ENCODE measurements at places on chromosomes 4 and X.

DNA sequence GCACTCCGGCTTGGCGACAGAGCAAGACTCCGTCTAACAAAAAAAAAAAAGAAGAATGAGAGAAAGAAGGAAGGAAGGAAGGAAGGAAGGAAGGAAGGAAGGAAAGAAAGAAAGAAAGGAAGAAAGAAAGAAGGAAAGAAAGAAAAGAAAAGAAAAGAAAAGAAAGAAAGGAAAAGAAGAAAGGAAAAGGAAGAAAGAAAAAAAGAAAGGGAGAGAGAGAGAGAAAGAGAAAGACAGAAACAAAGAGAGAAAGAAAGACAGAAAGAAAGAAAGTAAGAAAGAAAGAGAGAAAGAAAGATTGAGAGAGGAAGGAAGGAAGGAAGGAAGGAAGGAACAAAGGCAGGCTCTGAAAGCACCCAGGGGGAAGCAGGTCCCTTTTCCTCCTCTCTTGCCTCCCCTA is 336.6 kb upstream of the GATB start:
- DNase-seq: no peak

DNA sequence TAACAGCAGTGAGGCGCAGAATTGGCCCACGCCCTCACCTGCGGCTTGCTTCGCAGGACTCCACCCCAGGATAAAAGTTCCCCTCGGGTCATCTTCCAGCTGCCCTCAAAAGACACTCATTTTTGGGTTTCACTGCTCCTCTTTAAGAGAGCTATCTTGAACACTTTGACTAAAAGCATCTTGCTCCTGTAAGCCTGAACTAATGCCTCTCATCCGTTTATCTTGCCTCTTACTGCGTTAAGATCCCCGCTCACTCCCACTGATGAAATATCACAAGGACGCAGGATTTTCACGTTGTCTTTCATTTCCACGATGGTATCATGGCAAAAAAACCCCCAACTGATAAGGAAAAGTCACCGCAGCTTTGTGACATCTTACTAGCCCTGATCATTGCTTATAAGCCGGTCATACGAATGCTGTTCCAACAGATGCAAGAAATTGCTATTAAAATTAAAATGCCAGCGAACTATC is 591 bp upstream of the ACSL4 start:
- no peak for DNase-seq

GRCh38 chr4:121221608-121222007 is 57.5 kb upstream of the TNIP3 start:
- no peak for DNase-seq

GRCh38 chr4:6894528-6895498 is 14.8 kb upstream of the TBC1D14 start:
- no peak for DNase-seq

- no peak for DNase-seq
Measured at GRCh38 chr4:54575919-54576318, 81.8 kb upstream of the KIT start.

GRCh38 chr4:152713951-152714705 is 34.3 kb upstream of the TMEM154 start:
- DNase-seq: no peak

DNA sequence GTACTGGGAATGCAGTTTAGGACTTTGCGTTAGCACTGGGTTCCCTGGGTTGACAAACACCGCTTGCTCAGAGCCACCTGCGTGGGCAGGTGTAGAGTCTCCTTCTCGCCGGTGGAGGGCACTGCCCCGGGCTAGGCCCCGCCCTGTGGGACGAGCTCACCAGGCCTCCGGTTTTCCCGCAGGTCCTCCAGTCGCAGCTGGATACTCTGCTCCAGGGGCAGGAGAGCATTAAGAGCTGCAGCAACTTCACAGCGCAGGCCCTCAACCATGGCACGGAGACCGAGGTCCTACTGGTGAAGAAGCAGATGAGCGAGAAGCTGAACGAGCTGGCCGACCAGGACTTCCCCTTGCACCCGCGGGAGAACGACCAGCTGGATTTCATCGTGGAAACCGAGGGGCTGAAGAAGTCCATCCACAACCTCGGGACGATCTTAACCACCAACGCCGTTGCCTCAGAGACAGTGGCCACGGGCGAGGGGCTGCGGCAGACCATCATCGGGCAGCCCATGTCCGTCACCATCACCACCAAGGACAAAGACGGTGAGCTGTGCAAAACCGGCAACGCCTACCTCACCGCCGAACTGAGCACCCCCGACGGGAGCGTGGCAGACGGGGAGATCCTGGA is 49.2 kb upstream of the MND1 start:
- no peak for DNase-seq

- DNase-seq: no peak
Measured at GRCh38 chrX:154022108-154022507, 2.4 kb upstream of the IRAK1 start.

DNA sequence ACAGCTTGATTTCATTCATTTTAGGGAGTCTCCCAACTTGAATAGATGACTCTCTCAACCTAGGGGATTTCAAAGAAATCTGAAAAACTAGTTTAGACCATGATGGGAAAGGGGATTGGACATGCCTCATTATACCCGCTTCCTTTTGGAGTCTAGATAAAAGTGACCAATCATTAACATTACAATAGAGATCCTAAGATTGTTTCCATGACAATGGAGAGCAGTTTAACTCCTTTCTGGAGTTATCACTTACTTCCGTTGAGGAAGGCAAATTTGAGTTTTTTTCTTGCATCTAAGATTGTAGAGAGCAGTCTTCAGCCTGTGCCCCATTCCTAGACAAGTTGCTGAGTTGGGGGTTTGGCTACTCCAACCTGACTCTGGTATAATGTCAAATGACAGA is 11.4 kb upstream of the IL15 start:
- DNase-seq: no peak

GRCh38 chrX:64152857-64153256 is 52.7 kb downstream of the AMER1 start:
- DNase-seq: no peak

- no peak for DNase-seq
Measured at GRCh38 chrX:15524417-15524816, 23.8 kb downstream of the BMX start.

- no peak for DNase-seq
Measured at GRCh38 chr4:16909281-16909680, 10.8 kb upstream of the LDB2 start.

- no peak for DNase-seq
Measured at GRCh38 chr4:145481942-145482208, 222 bp downstream of the SMAD1 start.

DNA sequence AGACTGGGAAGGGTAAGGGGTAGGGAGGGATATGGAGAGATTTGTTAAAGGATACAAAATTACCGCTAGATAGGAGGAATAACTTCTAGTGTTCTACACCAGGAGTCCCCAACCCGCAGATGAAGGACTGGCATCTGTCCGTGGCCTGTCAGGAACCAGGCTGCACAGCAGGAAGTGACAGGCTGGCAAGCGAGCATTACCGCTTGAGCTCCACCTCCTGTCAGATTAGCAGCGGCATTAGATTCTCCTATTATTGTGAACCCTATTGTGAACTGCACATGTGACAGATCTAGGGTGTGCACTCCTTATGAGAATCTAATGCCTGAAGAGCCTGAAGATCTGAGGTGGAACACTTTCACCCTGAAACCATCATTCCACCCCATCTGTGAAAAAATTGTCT is 27.9 kb upstream of the BBS7 start:
- DNase-seq: no peak

DNA sequence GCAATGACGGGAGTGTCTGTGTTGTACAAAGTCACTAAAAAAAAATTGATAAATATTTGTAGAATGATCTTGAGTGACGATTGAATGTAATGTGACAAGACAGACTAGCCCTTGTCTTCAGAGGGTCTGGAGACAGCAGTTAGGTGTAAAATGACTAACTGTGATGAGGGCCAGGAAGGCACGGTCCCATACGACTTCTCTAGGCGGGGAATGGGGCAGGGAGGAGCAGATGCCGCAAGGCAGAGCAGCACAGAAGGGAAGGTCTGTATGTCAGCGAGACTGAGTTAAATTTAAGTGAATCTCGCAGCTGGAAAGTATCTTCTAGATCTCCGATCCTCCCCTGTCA is 405 bp downstream of the CENPE start:
- no peak for DNase-seq

DNA sequence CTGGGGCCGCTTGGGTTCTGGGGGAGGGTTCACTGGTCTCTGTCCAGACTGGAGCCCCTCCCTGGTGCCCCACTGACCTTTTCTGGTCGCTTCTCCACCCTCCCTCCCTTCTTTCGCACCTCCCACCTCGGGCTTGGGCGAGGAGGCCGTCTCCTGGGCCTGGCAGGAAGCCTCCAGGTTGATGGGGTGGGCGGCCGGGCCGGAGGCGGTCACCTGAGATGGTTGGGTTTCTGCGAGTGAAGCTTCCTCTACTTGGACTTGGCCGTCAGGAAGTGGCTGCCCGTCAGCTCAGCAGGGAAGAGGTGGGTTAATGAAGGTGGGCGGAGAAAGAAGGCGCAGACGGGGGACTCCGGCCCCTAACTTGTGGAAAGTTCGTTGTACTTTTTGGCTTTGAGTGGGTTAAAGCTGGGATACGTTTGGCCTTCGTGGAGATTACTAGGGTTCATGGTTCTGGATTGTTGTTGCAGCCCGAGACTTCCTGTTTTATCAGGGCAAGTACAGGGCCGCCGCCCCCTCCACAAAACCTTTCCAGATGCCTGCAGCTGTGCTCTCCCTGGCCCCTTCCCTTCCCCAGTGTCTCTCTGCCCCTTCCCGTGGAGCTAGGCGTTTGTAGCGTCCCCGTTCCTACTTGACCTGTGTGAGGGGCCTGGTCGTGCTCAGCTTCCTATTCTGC is 1.2 kb downstream of the AKAP17A start:
- DNase-seq: no peak

GRCh38 chr4:185839770-185840169 is 27.8 kb upstream of the SORBS2 start:
- DNase-seq: no peak

- no peak for DNase-seq
Measured at GRCh38 chr4:120472447-120473131, 405.9 kb upstream of the MAD2L1 start.

DNA sequence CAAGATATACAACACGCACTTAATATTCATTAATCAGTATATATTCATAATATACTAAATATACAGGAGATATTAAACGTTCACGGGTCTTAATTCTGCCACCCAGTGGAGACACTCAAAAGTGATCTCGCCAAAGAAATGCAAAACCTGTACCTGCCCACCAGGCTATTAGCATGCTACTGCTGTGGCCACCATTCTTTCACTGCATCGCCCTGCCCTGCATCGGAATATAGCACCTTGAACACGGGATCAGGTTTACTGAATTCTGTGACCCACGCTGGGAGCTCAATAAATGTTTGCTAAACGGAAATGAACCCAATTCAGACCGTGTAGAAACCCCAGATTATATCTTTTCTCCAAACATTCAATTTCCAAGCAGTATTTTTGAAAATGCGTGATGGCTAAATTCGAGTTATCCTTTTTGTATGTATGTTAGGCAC is 840 bp upstream of the CLCN3 start:
- no peak for DNase-seq

DNA sequence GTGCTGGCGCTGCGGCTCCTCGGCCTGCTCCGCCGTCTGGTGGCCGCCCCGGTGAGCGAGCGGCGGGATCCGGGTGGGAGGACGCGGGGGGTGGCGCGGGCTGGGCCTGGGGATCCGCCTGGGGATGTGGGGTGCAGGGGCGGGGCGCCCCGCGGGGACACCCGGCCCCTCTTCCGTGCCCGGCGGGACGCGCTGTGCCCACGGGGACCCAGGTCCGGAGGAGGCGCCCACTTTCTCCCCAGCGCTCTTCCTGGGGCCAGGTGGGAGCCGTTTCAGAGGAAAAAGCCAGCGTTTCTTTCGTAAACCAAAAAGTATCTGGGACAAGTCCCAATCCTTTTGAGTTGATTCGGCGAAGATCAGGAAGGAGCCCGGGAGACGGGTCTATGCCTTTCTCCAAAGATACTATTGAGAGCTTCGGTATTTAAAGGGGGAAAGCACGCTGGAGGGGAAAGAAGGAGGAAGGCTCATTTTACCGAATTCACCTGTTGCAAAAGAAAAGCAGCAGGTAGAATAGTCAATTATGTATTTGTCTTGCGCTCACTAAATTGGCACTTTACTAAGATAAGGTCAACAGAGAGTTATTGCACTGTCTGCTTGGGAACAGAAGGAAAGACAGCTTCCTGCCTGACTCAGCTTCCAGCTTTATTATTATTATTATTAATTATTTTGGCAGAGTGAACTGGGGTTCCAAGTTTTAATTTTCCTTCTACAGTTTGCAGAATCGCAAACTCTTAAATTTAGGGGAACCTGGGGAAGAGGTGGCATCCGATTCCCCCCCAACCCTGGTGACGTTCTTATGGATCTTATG is 81.5 kb upstream of the CD99 start:
- no peak for DNase-seq

DNA sequence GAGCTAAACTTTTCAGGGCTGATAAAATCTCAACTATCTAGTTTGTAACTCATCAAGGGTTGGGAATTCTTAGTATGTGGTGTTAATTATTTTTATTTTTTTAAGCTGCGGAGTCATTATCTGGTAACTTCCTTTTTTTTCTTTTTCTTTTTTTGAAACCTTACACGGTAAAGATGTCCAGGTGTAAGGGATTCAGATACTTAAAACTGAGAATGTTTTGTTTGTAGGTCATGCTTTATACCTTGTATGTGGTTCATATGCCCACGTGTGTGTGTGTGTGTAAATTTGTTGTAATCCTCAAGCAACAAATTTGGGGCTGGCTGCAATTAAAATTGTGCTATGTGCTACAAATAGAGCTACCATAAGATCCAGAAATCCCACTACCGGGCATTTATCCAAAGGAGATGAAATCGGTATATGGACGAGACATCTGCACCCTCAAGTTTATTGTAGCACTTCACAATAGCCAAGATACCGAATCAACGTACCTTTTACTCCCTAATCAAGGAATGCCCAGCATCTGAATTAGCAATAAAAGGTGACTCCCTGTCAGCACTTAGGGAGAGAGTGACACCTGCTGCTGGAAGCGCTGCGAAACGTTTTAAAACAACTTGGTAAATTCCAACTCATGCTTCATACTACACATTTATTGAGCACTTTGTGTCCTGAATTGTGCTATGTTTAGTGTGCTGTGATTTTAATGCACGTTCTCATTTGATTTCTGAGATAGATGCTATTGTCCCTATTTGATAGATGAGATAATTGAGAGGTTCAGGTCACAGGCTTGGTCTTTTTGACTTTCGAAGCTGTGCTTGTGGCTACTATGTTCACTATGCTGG is 16.1 kb downstream of the MSMO1 start:
- no peak for DNase-seq

- no peak for DNase-seq
Measured at GRCh38 chr4:5730993-5731990, 20.3 kb downstream of the EVC start.

All from GM12878 (cell line).